ENCODE measurements at places on chromosomes 4 and X.

DNA sequence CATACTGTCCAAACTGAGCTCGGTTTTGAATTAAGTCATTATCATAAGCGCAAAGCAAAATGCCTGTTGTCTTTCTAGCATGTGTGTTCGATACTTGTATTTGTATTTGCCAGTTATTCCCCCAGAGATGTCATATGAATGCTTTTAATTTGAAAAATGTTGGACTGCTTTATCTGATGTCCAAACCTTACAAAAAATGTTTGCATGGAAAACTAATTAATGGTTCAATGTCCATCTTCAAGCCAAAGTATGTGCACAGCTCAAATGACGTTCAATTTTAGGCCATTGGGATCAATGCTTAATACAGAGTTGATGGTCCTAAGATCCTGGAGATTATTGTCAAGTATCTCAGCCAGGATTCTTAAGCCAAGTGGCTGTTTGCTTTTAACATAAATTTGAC lies 17.2 kb upstream of the HPGDS start:
- no peak for DNase-seq

DNA sequence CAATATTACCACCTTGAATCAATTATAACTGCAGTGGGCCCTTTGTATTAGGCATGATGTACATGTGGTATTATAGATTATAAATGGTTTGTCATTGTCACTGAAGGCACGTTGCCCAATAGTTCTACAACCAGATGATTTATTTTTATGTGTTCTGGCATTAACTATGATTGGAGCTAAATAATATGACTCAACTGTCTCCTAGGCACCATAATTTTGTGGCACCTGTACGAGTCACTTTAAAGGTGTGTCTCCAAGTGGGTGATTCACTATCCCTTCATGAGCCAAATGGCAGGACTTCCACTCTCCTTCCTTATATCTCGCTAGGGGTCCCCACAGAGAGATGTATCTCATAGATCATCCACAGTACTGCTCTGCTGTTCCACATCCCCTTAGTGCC lies 6.1 kb upstream of the SMPX start:
- no peak for DNase-seq

- DNase-seq, result no peak
Measured at GRCh38 chr4:19213388-19213787, 1038.3 kb upstream of the SLIT2 start.

- DNase-seq, result no peak
Measured at GRCh38 chr4:113760094-113760794, 1.3 kb downstream of the CAMK2D start.

DNA sequence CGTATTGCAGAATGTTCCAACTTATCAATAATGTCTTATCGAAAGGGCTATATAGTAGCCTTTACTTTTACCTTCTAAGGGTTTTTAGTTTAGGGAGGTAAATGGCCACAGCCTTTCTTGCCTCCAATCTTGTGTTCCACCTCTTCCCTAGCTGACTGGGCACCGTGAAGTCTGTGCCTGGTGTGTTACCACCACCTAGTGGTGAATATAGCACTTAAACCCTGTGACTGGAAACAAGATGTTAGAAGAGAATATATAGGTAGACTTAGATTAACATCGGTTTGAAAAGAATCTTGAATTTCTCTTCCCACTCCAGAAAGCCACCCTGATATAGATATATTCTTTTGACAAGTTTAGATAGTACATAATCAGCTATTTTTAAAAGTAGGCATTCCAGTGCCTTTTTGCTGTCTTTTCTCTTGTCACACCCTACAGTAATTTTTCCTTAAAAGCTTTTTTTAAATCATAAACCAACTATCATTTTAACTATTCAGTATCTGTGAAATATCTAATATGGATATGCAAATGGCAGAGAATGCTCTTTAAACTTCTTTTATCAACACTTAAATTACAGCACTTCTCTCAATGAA lies 27.8 kb upstream of the ADH7 start:
- DNase-seq, result no peak

DNA sequence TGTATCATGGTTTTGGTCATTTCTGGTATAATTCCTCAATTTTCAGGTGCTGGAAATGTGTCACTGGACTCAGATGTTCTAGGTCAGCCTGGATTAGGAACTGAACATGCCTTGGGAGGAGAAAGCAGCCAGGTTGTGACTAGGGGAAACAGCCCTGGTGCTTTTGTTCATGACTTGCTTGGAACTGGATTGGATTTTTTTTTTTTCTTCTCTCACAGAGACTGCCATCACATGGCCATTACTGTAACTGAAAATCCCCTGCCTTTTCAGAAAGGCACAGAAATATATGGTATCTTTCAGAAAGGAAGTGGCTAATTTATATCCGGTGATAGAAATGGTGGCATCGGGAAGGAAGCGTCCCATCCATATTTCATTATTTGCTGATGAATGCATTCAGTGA lies 34.6 kb downstream of the SEPTIN11 start:
- no peak for DNase-seq

GRCh38 chrX:66994729-66995128 lies 355.9 kb upstream of the EDA2R start:
- DNase-seq, result no peak

GRCh38 chr4:65535113-65535512 lies 135.2 kb downstream of the EPHA5 start:
- DNase-seq, result no peak

DNA sequence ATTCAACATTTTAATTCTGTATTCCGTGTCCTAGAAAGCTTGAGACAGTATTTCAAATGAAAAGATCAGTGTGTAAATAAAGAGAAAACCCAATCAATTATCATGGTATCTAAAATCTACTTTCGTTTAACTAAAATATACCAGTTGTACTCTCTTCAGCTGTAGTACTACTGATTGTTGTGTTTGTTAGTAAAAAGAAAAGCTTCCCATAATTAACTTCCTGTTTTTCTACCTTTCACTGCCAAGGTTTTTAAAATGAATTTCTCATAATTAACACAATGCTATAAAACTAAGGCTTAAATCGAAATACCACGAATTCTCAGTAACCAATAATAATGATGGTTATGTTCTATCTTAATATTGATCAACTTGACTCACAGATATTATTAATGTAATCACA lies 37.4 kb downstream of the PPP3CA start:
- no peak for DNase-seq

DNA sequence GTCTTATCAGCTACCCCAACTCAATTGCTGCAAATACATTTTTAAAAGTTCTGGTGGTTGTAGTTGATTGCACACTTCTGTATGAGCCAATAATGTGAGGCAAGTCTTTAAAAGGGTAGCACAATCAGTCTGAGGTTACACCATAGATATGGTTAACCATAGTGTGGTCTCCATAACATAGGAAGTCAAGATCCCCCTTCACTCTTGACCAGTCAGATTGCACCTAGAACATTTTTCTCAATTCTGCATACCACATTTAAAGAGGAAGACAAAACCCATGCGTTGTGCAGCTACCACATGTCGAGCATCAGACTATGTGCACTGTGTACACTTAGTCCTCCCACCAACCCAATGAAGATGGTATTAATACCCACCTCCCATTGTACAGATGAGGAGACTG lies 26.5 kb upstream of the CYBB start:
- DNase-seq, result no peak

- DNase-seq, result no peak
Measured at GRCh38 chr4:39450618-39451017, 8.1 kb downstream of the RPL9 start.

GRCh38 chrX:132207996-132208395 lies 11.3 kb downstream of the RAP2C start:
- no peak for DNase-seq

DNA sequence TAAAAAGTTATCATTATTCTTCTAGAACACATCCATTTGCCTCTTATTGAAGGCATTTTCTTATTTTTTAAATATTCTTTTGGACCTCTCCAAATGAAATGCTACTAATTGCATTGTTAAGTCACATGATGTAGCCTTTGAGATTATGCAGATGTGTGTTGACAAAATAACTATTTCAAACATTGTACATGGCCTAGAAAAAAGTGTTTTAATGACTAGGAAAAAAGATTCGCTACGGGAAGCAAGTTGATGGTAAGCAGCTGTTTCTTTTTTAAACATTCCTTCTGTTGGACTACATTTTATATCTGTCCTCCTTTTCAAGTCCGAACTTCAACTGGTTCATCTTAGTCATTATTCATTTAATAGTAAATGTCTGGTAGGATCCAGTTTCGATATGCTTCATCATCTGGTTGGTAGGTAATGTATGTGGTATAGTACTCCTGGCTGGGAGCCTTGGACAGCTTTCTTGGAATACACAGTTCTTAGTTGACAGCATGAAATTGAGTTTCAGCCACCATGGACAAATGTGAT lies 34.3 kb upstream of the GUCY1A1 start:
- no peak for DNase-seq

GRCh38 chr4:106914223-106914622 lies 121.9 kb downstream of the DKK2 start:
- DNase-seq, result no peak

DNA sequence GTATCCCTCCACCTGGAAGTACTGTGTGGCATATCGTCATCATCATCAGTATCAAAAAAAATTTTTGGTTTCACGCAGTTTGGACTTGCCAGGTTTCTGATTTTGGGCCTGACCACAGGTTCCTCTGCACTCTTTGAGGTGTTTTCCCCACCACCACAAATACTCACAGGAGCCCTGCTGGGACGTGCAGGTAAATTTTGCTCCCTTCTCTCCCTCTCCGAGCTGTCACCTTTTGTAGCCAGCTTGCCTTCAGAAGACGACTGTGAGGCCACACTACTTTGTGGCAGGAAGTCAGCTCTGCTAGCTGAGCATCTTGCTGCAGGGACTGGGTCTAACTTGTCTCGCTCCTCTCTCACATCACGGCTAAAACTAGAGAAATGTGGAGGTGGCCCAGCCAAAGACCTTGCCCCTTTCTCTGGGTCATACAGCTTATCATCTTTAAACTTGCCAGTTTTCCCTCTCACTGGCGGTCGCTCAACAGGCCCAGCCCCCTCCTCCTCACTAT lies 2.8 kb downstream of the PJA1 start:
- no peak for DNase-seq

- no peak for DNase-seq
Measured at GRCh38 chr4:187940299-187940698, 55.3 kb upstream of the ZFP42 start.

- no peak for DNase-seq
Measured at GRCh38 chrX:133913658-133914388, 71.6 kb downstream of the GPC3 start.

GRCh38 chrX:21745756-21746155 lies 12.2 kb downstream of the SMPX start:
- no peak for DNase-seq

DNA sequence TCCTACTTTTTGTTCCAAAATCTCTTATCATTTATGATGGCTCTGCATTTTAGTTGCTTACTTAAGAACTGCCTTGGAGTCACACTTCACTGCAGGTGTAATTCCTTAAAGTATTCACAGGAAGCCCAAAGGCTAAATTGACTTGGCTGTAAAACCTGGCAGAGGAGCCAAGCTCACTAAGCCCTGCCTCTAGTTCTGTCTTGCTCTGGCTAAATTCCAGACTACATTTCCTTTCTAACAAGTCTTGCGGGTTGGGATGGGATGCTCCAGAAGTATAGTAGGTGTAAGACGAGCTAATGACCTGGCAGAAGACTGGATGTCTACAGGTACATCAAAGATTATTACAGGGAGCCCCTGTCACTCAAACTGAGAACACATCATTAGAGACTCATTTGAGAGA lies 924.0 kb upstream of the INTU start:
- DNase-seq, result no peak

GRCh38 chrX:132594129-132594528 lies 105.3 kb upstream of the MBNL3 start:
- DNase-seq, result no peak

DNA sequence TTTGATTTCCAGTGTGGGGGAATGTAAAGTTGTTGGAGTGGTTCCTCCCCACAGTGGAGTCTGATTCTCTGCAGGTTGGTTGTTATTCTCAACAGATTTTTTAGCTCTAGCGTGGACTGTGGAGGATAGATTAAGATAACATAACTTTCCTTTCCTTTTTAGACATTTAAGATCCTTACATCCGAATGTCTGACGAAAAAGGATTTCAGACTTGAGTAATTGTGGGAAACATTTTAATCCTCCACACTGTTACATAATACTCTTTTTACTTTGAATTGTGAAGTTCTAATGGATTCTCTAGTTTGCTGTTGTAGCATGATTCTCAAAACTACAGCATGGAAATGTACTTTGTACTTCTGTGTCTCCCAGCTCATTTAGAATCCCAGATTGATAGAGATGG lies 107.8 kb downstream of the ARHGAP10 start:
- DNase-seq, result no peak

DNA sequence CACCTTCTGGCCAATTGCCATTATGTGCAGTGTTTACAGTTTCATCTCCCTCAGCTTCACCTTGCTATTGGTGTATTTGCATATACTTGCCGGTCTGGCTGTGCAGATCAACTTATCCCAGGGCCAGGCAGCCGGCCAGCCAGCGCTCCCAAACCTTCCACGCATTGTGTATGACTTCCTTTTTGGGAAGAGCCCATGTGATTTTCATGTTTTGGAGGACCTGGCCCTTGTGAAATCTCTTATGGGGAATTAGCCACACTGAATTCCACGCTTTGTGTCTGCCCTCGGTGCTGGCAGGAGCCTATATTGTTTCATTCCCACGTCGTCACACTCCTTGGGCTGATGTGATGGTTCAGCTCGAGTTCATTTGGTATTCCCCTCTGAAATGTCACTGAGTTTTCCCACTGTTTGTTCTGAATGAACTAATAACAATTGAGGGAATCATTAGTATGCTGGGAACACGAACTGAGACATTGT lies 6.0 kb upstream of the PDLIM3 start:
- DNase-seq, result no peak

- DNase-seq, result no peak
Measured at GRCh38 chrX:28584025-28584424, 3.2 kb upstream of the IL1RAPL1 start.

- peak; percentile 76 for DNase-seq
Measured at GRCh38 chrX:153926858-153927671, 1.0 kb upstream of the ARHGAP4 start.

DNA sequence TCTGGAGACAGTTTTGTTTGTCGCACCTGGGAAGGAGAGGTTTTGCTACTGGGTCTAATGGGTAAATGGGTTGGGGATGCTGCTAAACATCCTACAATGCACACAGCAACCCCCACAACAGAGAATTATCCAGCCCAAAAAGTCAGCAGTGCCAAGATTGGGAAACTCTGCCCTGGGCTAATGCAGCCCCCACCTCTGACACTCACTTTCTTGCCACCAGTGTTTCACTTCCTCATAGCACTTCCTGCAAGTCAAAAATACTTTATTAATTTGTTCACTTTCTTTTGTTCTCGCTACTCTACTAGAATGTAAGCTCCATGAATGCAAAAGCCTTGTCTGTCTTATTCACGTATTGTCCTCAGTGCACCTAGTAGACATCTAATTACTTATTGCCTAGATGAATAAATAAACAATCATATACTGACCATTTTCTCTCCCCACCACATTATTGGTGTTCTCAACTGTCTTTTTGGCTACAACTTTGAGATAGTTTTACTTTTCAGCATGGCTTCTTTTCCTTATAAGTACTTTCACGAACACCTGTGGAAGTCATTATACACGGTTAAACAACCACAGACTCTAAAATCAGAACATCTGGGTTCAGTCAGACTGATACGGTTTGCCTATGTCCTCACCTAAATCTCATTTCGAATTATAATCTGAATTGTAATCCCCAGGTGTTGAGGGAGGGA lies 82.0 kb upstream of the PITX2 start:
- DNase-seq, result no peak

- DNase-seq, result no peak
Measured at GRCh38 chr4:38105475-38106220, 145.4 kb downstream of the PTTG2 start.

- DNase-seq, result no peak
Measured at GRCh38 chrX:112818114-112819007, 22.3 kb downstream of the AMOT start.

GRCh38 chrX:40154250-40154852 lies 56.6 kb upstream of the BCOR start:
- peak; percentile 81 for DNase-seq

Measured in NCI-H1105 (cell line).